ENCODE measurements at places on chromosomes 6 and 20.
A peak's percentile ranks its signal among the peaks of the same experiment; 100 is the strongest.

DNA sequence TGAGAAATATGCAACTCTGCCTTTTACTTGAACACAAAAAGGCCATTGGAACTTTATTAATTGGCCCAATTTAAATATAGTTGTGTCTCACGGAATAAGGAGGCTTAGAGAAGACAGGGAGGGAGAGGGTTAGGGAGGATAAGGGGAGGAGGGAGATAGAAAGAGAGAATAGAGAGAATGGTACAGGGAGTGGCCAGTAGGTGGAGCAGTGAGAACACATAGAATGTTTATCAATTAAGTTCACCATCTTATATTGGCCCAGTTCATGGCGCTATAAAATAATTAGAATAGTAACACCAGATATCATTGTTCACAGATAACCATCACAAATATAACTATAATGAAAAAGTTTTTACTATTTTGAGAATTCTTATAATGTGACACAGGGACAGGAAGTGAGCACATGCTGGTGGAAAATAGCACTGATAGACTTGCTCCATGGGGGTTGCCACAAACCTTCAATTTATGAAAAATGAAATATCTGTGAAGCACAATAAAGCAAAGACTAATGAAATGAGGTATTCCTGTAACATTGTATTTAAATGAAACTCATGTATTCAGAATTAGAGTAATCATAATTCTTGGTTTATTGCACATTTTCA lies 374.1 kb upstream of the MANEA start:
- peak; percentile 4 for DNase-seq

GRCh38 chr6:80328652-80329051 lies 222.2 kb downstream of the BCKDHB start:
- no peak for DNase-seq

- DNase-seq, result no peak
These were observed 44.5 kb downstream of the RBM38 start for GRCh38 chr20:57435498-57436222.

GRCh38 chr20:52828199-52828598 lies 144.0 kb upstream of the TSHZ2 start:
- no peak for DNase-seq

DNA sequence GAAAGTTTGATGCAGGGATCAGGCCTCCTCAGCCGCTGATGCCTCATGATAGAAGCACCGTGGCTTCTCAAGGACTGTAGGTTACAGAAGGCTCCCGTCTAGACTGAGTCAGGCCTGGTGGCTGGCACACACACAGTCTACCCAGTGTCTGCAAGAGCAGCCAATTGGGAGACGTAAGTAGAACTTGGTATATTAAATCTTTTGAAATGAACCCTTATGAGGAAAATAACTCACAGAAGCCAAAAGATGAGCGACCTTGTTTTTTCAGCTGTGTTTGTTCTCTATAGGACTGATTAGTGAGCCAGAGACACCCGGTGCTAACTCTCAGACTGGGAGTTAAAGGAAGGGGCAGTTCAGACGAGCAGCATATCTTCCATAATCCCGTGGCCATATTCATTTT lies 5.9 kb upstream of the PDE10A start:
- DNase-seq, result no peak

GRCh38 chr6:150835620-150836019 lies 29.9 kb upstream of the MTHFD1L start:
- no peak for DNase-seq

GRCh38 chr6:164415832-164416563 lies 893.4 kb downstream of the C6orf118 start:
- DNase-seq, result no peak

GRCh38 chr6:13911337-13911736 lies 13.4 kb upstream of the RNF182 start:
- DNase-seq, result no peak

GRCh38 chr6:127085181-127085580 lies 33.3 kb upstream of the RSPO3 start:
- no peak for DNase-seq

- DNase-seq, result no peak
These were observed 12.2 kb upstream of the TRPC4AP start for GRCh38 chr20:35104685-35105295.

DNA sequence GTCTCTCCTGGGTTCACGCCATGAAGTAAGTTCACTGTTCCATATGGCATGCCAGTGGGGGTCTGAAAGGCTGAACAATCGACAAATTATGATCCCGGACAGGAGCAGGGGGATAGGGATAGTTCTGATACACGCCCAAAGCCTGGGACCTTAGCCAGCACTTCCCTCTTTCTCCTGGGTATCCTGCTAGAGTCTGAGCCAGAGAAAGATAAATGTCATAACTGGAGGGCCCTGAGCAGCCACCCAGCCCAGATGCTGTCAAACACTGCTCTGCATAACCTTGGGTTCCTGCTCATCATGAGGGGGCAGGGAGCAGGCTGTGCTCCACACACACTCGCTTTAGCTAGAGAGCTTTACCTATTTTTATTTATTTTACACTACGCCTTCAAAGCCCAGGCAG lies 12.3 kb downstream of the EDEM2 start:
- no peak for DNase-seq

DNA sequence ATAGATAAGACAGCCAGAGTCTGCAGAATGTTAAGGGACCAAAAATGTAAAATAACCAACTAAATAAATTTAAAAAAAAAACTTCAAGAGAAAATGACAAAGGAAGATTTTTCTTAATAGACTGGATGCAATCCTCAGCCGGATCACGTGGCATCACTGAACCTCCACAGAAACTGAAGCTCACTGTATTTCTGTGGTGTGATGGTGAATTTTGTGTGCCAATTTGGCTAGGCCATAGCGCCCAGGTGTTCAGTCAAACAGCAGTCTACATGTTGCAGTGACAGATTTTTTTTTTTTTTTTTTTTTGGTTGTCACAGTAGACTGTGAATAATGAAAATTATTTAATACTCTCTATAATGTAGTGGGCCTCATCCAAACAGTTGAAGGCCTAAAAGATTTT lies 95.5 kb downstream of the ARHGAP18 start:
- DNase-seq, result no peak

GRCh38 chr6:22569281-22570184 lies at the start of gene HDGFL1:
Gene HDGFL1 (plus strand): TSS chr6:22569566. CDS start chr6:22569576, 10 bp downstream.
- DNase-seq, result no peak

DNA sequence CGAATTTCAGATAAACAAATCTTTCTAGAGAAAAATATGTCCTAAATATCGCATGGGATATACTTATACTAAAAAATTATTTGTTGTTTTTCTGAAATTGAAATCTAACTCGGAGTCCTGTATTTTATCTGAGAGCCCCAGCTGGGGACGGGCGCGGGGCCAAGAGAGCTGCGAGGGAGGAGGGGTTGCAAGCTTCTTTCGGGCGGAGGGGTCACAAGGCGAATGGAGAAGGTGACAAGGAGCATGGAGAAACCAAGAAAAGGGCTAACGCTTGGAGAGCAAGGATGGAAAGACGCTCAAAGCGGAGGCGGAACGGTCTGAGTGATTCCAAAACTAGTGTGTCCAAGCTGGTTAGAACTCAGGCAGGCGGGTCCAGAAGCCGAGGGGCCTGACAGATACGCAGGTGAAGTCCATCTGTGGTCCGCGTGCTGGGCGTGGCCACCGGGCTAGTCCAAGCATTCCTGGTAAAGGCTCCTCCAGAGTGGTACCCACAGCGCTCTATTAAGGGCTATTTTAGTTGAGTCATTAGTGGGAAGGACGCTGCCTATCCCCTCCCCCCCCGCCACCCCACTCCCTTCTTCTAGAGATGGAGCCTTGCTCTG lies 41.5 kb upstream of the ZNFX1 start:
- no peak for DNase-seq

DNA sequence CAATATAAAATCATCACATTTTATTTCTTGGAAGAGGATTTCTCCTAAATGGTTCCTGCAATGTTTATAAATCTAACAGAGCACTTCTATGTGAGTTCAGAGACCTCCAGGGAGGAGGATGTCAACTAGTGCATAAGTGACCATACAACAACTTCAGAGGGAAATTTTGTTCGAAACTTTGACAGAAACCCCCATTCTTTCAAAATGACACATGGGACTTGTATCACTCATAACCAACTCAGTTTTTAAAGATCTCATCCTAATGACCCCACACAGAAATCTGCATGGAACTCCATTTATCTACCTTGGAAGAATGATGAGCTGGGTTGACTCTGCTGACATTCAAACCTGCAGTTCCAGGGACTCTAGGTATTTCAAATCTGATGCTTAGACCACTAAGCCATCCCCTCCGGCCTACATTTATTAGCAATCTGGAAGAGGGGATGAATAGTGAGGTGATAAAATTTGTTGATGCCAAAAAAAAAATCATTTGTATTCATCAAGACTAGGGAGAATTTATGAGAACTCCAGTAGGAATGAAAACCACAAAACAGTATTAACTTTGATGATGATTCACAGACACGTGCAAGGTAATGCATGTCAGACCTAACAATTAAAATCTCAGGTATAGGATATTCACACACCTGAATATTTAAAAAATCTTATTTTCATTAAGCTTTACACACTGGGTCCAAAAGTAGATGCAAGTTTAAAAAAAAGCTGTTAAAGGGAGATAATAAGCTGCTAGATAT lies 153.0 kb downstream of the REV3L start:
- DNase-seq, result no peak

GRCh38 chr6:53854843-53855567 lies 60.2 kb downstream of the LRRC1 start:
- DNase-seq, result no peak

Measured in skeletal muscle cell (primary cell).